Large intestine (tissue), 12 donors: ENCODE measurements at places on chromosomes 7 and 10. TPM values are rescaled to one million over a fixed set of nuclear protein-coding genes. Genes with fewer than 3 reads are reported as not detected.

The GRK5 gene
- polyA plus RNA-seq, result 38.8 TPM

The TRIM50 gene
- polyA plus RNA-seq, result 0.42 TPM

The GBX1 gene
- 0.07 TPM for polyA plus RNA-seq

The GNGT1 gene
- not detected for polyA plus RNA-seq

The IQUB gene
- polyA plus RNA-seq, result 0.58 TPM

The OR2A5 gene
- under 0.01 TPM for polyA plus RNA-seq

The INA gene
- 16.9 TPM for polyA plus RNA-seq

The CHST3 gene
- polyA plus RNA-seq, result 4.7 TPM

The ACBD7 gene
- polyA plus RNA-seq, result 2.2 TPM

The SPDYE6 gene
- polyA plus RNA-seq, result 4.3 TPM

The C10orf143 gene
- 4.7 TPM for polyA plus RNA-seq

The ACTL6B gene
- polyA plus RNA-seq, result 2.9 TPM

The MAGI2 gene
- polyA plus RNA-seq, result 2.6 TPM

The MGMT gene
- polyA plus RNA-seq, result 18.0 TPM

The GIMAP4 gene
- polyA plus RNA-seq, result 17.8 TPM

The PANK1 gene
- 34.2 TPM for polyA plus RNA-seq

The EVX1 gene
- not detected for polyA plus RNA-seq

The CASP7 gene
- polyA plus RNA-seq, result 31.3 TPM

The LRRD1 gene
- polyA plus RNA-seq, result 0.19 TPM

The ITIH2 gene
- polyA plus RNA-seq, result 0.52 TPM

The AMPH gene
- polyA plus RNA-seq, result 5.5 TPM

The COL28A1 gene
- polyA plus RNA-seq, result 4.0 TPM

The TMEM225B gene
- polyA plus RNA-seq, result 1.3 TPM
